ENCODE measurements at places on chromosomes 7 and 10. TPM values are rescaled to one million over a fixed set of nuclear protein-coding genes. Genes with fewer than 3 reads are reported as not detected.

GRCh38 chr7:128910569-128910945 lies at the start of gene KCP:
TSS of gene KCP (minus strand) at chr7:128910709. CDS start at chr7:128910676, 33 bp downstream.
- no peak within 1 kb of the TSS for H3K27ac ChIP-seq
- H3K36me3 ChIP-seq, result no peaks in the 10 kb centered on the region
- H3K27me3 ChIP-seq, result peaks cover 53% of the 10 kb centered on the region
- H3K4me1 ChIP-seq, result peaks cover 26% of the 10 kb centered on the region
- no peak for DNase-seq

Gene CPED1
- 41.6 TPM for total RNA-seq

DNA sequence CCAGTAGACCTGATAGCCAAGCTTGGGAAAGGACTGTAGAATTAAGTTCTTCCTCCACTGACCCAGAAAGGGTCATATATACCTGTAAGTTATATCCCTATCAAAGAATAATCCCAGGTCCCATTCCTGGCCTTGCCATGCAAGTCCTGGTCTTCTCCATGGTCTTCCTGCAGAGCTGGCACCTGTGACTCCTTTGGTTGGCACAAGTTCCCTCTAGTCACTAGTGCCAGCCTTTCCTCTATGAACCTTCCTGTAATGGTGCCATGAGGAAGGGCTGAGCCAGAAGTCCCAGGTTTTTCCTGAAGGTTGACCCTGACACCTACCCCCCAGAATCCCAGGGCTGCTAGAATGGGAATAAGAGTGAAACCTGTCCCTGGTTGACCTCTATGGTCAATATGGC lies 54.1 kb upstream of the UNC5B start:
- no peaks in the 10 kb centered on the region for H3K4me1 ChIP-seq
- no peak overlapping the region for H3K27ac ChIP-seq
- no peak overlapping the region for H3K4me3 ChIP-seq
- peaks cover 12% of the 10 kb centered on the region for H3K27me3 ChIP-seq
- no peak for DNase-seq

DNA sequence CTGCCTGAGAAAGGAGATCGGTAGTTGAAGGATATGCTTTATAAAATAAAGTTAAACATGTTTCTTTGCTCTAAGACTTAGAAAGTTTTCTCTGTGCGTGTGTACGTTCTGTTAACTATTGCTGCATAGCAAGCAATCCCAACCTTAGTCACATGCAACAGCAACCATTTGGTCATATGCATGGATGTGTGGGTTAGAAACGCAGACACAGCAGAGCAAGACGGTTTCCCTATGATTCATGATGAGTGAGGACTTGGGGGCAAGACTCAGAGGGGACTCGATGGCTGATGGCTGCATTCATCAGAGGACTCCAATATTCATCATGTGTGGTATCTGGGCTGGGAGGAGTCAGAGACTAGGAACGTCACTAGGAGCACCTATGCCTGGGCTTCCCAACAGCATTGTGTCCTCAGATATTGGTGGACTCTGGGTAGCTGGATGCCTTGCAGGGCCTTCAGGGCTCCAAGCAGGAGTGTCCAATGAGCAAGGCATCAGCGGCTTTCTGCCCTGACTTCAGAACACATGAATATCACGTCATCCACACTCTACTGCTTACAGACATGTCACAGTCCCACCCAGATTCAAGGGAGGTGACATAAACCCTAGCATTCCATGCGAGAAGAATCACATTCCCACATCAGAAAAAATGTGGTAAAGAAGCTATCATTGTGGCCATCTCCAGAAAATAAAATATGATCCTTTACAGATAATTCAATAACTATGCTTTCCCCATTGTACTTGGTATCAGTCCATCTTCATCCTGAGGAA lies 731.2 kb downstream of the TNS3 start:
- no peaks in the 10 kb centered on the region for H3K27me3 ChIP-seq
- no peaks in the 10 kb centered on the region for H3K36me3 ChIP-seq
- no peak overlapping the region for H3K27ac ChIP-seq
- no peaks in the 10 kb centered on the region for H3K4me1 ChIP-seq
- H3K4me3 ChIP-seq, result no peak overlapping the region

- no peak overlapping the region for H3K27ac ChIP-seq
- peaks cover 5% of the 10 kb centered on the region for H3K27me3 ChIP-seq
- no peaks in the 10 kb centered on the region for H3K36me3 ChIP-seq
- peaks cover 24% of the 10 kb centered on the region for H3K4me1 ChIP-seq
- DNase-seq, result no peak
Measured at GRCh38 chr10:31034098-31034909, 2.6 kb upstream of the ZNF438 start.

Gene BICC1
- 0.18 TPM for total RNA-seq

DNA sequence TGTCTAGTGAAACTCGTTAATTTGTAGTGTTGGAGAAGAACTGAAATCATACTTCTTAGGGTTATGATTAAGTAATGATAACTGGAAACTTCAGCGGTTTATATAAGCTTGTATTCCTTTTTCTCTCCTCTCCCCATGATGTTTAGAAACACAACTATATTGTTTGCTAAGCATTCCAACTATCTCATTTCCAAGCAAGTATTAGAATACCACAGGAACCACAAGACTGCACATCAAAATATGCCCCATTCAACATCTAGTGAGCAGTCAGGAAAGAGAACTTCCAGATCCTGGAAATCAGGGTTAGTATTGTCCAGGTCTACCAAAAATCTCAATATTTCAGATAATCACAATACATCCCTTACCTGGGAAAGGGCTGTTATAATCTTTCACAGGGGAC lies 187.6 kb downstream of the CFTR start:
- H3K4me3 ChIP-seq, result no peak overlapping the region
- DNase-seq, result no peak
- H3K4me1 ChIP-seq, result no peaks in the 10 kb centered on the region

Gene LEP
- not detected for total RNA-seq

Data from HepG2 (cell line).